Stimulated activated CD4-positive, alpha-beta T cell treated with anti-CD3 and anti-CD28 coated beads, Interleukin-1b, Interleukin-23, amount 100 ng/mL, for 1 hour (primary cell): ENCODE measurements at places on chromosomes 12 and 14.

DNA sequence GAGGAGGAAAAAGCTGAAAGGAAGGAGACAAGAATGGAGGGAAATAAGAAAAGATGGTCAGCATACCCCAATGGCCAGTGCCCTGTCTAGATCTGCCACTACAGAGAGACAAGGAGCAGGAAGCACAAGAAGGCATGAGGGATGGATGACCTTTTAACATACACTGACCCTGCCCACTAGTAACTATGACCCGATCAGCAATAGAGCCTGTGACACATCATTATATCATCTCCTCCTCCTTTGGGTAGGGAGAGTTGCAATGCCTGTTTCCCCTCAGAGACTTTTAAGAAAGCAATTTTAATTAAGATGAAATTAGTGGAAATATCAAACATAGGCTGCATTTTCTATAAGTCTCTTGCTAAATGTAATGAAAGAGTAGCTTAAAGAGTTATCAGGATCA is 4.7 kb upstream of the SLC2A13 start:
- DNase-seq, result no peak

GRCh38 chr12:97112136-97112535 is 205.1 kb downstream of the NEDD1 start:
- DNase-seq, result no peak

DNA sequence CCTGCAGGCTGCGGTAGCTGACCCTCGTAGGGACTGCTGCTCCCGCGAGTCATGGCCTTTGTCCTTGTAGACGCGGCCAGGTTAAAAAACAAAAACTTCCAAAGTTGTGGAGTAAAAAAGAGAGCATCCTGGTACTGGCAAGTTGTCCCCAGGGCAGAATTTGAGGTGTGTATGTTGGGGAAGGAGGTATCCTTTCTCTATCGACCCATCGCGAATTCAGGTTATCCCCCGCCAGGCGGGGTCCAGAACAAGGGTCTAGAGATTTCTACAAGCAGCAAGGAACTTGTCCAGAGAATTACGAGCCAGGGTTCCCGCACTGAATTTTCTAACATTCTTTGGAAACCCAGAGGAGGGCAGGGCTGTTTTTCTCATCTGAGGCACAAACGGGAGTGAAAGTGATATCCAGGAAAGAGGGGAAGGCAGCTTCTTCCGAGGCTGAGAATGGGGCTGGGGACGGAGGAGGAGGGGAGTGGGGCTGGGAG is 16.3 kb downstream of the TBX3 start:
- no peak for DNase-seq

DNA sequence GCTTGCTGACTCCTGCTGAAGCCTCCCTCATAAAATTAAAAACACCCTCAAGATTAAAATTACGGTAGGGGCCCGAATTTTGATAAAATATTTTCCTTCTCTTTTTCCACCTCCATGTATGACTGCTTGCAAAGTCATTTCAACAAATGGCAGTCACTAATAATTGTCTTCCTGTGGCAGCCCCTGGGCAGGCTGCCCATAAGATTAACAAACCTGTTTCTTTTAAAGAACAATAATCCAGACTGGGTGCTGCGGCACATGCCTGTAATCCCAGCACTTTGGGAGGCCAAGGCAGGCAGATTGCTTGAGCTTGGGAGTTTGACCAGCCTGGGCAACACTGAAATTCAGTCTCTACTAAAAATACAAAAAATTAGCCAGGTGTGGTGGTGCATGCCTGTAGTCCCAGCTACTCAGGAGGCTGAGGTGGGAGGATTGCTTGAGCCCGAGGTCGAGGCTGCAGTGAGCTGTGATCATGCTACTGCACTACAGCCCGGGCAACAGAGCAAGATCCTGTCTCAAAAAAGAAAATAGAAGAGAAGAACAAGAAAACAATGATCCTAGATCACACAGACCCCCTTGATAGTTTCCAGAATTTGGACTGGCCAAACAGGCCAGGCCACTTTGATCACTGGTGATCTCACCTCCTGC is 8.7 kb downstream of the SAV1 start:
- DNase-seq, result no peak

DNA sequence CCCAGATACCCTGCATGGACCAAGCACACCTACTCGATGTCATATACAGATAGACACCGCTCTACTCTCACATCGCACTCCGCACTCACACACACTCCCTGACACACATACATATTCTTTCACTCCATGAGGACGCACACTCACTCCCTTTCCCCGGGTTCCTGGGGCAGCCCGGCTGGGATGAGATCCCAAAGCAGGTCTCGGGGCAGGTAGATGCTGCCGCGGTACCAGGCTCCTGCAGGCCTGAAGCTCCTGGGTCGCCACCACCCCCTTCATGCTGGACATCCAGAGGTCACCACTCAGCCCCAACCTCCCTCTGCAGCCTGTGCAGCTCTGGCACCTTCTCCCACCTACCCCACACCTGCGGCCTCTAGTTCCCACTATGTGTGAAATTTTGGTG is 2.3 kb downstream of the C1QL4 start:
- no peak for DNase-seq

DNA sequence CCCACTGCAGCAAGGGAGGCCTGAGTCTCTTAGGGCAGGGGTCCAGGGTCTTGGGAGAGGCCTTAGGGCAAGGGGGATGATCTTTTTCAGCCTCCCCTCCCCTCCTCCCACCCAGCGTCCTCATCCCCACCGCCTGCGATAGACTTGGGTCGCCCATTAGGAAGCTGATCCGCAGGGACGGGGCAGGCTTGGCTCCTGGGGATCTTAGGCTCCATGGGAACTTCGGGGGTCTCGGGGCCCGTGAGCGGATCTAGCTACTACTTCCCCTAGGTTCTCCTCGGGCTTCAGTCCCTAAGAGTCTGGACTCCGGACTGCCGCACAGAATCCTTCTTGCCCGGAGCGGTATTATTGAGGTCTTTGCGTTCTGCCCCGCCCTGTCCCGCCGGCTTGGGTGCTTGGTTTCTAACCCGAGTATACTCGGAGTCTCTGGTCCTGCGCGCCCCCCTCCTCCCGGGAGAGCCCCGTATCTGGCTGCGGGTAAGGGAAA is 2.2 kb upstream of the PTHLH start:
- no peak for DNase-seq

DNA sequence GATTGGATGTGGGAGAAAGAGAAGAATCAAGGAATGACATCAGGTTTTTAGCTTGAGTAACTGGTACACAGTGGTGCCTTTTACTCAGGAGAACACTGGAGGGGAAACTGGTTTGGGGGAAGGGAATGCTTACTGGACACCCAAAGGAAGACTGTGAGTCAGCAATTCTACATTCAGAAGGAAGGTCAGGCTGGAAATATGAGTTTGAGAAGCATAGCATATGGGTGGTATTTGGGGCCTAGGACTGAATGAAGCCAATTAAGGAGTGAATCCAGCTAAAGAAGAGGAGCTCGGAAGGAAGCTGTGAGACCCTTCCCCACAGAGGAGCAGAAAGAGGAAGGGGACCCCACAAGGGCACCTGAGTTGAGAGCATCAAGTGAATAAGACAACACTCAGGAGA is 35.4 kb downstream of the DMAC2L start:
- no peak for DNase-seq

DNA sequence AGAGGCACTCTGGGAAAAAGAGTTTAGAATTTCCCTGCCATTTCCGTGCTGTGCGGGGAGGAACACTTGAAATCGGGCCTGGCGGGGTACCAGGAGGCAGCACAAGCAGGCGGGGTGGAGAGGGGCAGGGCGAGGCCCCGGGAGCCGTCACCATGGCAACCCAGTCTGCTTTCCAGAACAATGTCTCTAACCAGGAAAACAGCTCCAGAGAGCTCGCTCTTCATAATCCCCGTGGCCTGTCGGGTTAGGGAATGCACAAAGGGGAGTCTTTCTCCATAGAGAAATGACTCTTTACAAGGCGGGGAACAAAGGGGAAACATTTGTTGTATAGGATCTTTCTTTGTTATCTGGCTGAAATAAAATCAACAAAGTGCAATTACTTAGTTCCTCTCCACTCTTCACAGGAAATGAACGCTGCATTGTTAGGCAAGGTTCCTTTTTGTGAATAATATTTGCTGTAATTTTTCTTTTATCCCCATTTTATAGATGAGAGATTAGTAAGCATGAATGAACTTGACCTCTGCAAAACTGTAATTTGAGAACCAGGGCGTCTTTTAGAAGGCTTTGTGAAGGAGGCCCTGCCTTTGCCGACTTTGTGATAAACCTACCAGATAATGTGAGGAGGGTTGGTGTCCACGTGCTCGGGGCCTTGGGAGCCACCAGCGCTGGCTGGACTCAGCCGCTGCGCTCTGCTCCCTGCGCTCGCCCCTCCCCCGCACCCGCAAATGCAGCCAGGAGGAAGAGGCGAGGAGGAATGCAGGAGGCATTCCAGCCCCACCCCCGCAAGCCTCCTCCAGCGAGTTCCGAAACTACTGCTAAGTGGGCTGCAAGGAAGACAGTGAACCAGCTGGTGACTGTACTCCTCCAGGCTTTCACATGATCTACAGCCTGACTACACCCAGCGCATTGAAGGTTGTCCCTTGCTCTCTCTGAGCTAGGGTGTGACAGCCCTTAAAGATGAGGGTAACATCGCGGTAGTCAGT is 105.2 kb upstream of the ATF7IP start:
- no peak for DNase-seq

DNA sequence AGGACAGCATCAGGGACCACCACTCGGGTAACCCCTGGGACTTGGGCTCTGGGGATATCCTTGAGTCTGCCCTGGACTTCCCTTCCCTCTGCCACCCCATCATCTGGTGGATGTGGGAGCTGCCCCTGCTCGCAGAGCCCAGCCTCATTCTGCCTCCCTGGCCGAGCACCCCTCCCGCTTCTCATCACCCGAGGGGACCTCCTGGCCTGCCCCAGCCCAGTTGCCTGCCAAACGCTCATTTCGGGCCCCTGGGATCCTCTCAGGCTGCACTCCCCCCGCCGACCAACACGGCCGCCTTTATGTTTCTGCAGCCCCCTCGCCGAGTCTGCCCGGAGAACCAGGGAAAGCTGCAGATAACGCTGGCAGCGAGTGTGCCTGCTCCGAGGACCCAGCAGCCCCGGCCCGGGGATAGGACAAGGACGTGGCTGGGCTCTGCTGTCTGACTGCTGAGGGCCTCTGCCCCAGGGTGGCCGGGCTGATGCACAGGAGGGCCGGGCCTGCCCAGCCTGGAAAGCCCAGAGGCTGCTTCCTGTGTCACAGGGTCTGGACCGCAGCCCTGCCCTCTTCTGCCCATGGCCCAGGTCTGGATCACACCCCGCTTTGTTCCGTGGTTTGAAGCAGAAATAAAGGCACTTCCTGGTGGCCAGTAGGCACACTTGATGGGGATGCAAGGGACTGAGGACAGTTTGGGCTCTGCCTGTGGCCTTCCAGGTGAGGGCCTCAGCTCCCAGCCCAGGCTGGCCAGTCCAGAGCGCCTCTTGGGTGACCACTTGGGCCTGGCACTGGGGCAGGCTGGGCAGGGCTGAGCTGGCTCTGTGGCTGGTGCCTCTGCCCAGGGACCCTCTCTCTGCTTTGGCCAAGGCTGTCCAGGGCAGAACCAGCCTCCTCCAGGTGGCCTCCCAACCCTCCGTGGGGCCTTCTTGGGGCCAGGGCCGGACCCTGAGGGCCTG is 4.9 kb upstream of the EXOC3L4 start:
- DNase-seq, result no peak

- no peak for DNase-seq
Observed at GRCh38 chr14:72643317-72643801, 250.5 kb downstream of the DPF3 start.

DNA sequence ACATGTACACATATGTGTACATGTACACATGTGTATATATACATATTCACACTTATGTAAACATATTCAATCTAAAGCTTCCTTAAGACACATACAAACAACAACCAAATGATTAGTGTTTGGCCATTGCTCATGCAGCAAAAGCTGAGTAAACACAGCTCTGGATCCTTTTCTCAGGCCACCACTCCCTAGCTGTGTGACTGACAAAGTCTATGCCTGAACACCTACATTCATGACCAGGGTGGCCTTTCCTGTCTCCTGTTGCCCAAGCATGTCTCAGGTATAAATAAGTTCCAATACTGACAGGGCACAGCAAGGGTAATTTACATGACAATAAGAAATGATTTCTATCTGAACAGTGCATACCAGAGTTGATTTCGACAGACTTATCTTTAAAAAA is 1.4 kb upstream of the PTPRO start:
- no peak for DNase-seq

- no peak for DNase-seq
Observed at GRCh38 chr12:49028666-49029275, 10.2 kb upstream of the PRKAG1 start.

- no peak for DNase-seq
Observed at GRCh38 chr12:124566997-124567672, at the start of gene NCOR2. Gene NCOR2 (minus strand): TSS chr12:124567612. CDS start chr12:124495251, 72,361 bp downstream.

GRCh38 chr14:53646925-53647324 is 309.7 kb downstream of the BMP4 start:
- DNase-seq, result no peak

GRCh38 chr12:123475246-123475703 is 17.3 kb downstream of the SNRNP35 start:
- no peak for DNase-seq
